ENCODE measurements at places on chromosomes 11 and 22. TPM values are rescaled to one million over a fixed set of nuclear protein-coding genes. Genes with fewer than 3 reads are reported as not detected.

Gene MOGAT2
- 0.22 TPM for total RNA-seq

Gene TUG1
- total RNA-seq: 83.0 TPM

Gene ESAM
- 2.3 TPM for total RNA-seq

Gene OR9Q2
- total RNA-seq: not detected

Gene PRDM10
- 14.6 TPM for total RNA-seq

Gene OR51B4
- not detected for total RNA-seq

Gene MEI1
- total RNA-seq: 28.9 TPM

Gene MRPL23
- total RNA-seq: 89.8 TPM

Gene NFAM1
- 0.18 TPM for total RNA-seq

- no peaks in the 10 kb centered on the region for H3K36me3 ChIP-seq
- no peak for DNase-seq
- no peaks in the 10 kb centered on the region for H3K4me1 ChIP-seq
- peaks cover 10% of the 10 kb centered on the region for H3K27me3 ChIP-seq
Measured at GRCh38 chr11:36532941-36533601, 23.0 kb upstream of the TRAF6 start.

GRCh38 chr11:128323381-128323780 lies 264.0 kb downstream of the ETS1 start:
- no peak overlapping the region for H3K4me3 ChIP-seq
- H3K27me3 ChIP-seq: no peaks in the 10 kb centered on the region
- H3K27ac ChIP-seq: peak overlapping the region; percentile 59
- DNase-seq: no peak

- no peak overlapping the region for H3K4me3 ChIP-seq
- no peaks in the 10 kb centered on the region for H3K4me1 ChIP-seq
- no peak for DNase-seq
- no peaks in the 10 kb centered on the region for H3K36me3 ChIP-seq
Measured at GRCh38 chr11:132559331-132560036, 972.8 kb downstream of the OPCML start.

- no peak for DNase-seq
- no peak overlapping the region for H3K4me3 ChIP-seq
- no peak overlapping the region for H3K27ac ChIP-seq
- peaks cover 18% of the 10 kb centered on the region for H3K27me3 ChIP-seq
- no peaks in the 10 kb centered on the region for H3K36me3 ChIP-seq
Measured at GRCh38 chr22:44605486-44605885, 96.5 kb upstream of the PRR5 start.

DNA sequence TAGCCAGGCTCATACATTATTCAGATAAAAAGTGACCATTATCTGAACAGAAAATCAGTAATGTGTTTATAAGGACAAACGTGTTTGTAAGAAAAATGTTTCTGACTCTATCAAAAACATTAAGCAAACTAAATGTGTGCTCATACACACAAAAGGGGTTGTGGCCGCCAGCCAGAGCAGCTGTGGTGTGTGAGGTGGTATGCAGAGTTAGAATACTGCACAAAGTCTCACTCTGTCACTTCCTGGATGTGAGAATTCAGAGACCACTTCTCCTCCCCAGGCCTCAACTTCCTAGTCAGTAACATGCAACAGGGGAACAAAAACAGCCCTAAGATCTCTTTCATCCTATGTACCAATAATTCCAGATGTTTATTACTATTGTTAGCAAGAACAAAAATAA lies 9.4 kb downstream of the OR5B21 start:
- no peak for DNase-seq
- H3K4me1 ChIP-seq: peaks cover 5% of the 10 kb centered on the region
- no peaks in the 10 kb centered on the region for H3K36me3 ChIP-seq
- no peak overlapping the region for H3K4me3 ChIP-seq
- H3K27ac ChIP-seq: no peak overlapping the region

DNA sequence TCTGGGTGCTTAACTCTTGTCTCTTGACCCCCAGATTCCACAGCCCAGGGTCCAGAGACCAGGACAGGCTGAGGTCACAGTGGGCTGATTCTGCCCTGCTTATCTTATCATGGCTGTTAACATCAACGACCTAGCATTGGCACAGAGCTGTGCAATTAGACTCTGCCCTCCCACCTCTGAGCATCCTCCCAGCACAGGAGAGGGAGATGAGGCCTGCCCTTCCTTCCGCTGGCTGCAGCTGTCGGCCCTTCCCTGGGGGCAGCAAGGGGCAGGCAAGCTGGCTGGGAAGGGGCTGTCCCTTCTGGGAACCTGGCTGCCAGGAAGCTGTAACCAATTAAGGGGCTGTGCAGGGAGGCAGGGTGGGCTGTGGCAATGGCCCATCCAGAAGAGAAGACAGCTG lies 22.5 kb downstream of the LRRC10B start:
- H3K36me3 ChIP-seq: no peaks in the 10 kb centered on the region
- no peak overlapping the region for H3K27ac ChIP-seq

DNA sequence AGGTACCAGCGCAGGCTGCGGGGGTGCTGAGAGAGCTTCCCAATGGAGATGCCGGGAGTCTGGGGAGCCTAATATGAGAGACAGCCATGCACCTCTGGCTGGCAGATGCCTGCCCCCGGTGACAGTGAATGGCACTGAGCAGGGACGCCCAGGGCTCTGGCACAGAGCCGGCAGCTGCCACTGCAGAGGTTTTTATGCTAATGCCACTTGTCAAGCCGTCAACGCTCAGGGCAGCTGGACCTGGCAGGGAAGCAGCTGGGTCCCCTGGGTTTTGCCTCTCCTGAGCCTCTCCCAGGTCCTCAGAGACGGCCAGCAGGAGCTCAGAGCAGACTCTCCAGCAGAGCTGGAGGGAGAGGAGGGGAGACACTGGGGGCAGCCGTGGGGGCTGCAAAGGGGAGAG lies 573.6 kb downstream of the BUD13 start:
- no peak overlapping the region for H3K27ac ChIP-seq
- no peaks in the 10 kb centered on the region for H3K36me3 ChIP-seq
- peaks cover 19% of the 10 kb centered on the region for H3K27me3 ChIP-seq
- no peaks in the 10 kb centered on the region for H3K4me1 ChIP-seq
- H3K4me3 ChIP-seq: no peak overlapping the region

DNA sequence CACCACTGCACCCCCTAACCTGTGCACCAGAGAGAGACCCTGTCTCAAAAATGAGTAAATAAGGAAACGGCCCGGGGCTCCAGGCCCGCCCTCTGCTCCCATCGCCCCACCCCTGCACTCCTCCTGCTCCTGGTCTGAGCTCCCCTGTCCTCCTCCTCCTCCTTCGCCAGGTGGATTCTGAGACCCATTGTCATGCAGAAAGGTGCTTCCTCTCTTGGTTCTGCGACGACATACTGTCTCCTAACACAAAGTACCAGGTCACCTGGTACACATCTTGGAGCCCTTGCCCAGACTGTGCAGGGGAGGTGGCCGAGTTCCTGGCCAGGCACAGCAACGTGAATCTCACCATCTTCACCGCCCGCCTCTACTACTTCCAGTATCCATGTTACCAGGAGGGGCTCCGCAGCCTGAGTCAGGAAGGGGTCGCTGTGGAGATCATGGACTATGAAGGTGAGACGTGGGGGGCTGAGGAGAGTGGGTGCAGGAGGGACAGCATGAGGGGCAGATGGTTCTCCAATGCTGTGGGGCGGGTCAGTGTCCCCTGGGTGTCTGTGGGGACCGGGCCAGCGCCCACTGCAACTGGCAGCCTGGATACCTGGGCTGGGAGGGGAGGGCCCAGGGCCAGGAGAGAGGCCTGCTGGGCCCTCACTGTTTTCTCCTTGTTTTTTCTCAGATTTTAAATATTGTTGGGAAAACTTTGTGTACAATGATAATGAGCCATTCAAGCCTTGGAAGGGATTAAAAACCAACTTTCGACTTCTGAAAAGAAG lies 3.1 kb upstream of the APOBEC3D start:
- peaks cover 62% of the 10 kb centered on the region for H3K4me1 ChIP-seq
- H3K27ac ChIP-seq: peak overlapping the region; percentile 72
- no peaks in the 10 kb centered on the region for H3K27me3 ChIP-seq

DNA sequence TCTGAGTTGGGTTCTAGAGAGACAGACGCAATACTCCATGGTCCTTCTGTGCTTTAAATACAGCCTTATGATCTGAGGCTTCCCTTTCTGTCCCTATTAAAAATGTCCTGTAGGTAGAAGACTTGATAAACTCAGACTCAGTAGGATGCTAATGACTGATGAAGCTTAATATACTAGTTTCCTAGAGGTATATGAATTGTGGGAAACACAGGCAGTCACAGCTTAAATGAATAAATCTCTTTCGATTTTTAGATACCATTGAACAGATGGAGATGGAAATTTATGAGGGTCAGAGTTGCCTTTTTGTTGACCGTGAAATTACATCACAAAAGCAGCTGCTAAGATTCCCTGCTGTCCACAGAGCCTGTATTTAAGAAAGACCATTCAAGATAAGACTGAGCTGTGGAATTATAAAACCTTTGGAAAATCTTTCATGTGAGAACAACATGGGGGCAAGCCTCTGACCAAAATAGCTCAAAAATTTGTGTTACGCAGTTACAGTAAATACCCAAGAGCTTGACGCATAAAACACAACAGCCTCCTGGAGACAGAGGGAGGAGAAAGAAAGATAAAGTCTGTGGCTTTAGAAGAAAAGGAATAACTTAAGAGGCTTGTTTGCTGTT lies 172.3 kb downstream of the AASDHPPT start:
- H3K27ac ChIP-seq: no peak overlapping the region
- DNase-seq: no peak
- no peaks in the 10 kb centered on the region for H3K4me1 ChIP-seq
- H3K4me3 ChIP-seq: no peak overlapping the region
- no peaks in the 10 kb centered on the region for H3K36me3 ChIP-seq

GRCh38 chr22:25654676-25655075 lies 87.3 kb upstream of the MYO18B start:
- H3K4me1 ChIP-seq: peaks cover 82% of the 10 kb centered on the region
- H3K27ac ChIP-seq: peak overlapping the region; percentile 57
- H3K27me3 ChIP-seq: no peaks in the 10 kb centered on the region
- H3K36me3 ChIP-seq: peaks cover 11% of the 10 kb centered on the region

GRCh38 chr22:44632541-44633396 lies 69.2 kb upstream of the PRR5 start:
- no peak for DNase-seq
- no peaks in the 10 kb centered on the region for H3K36me3 ChIP-seq
- H3K27me3 ChIP-seq: peaks cover 10% of the 10 kb centered on the region
- no peak overlapping the region for H3K27ac ChIP-seq
- H3K4me3 ChIP-seq: no peak overlapping the region
- no peaks in the 10 kb centered on the region for H3K4me1 ChIP-seq

DNA sequence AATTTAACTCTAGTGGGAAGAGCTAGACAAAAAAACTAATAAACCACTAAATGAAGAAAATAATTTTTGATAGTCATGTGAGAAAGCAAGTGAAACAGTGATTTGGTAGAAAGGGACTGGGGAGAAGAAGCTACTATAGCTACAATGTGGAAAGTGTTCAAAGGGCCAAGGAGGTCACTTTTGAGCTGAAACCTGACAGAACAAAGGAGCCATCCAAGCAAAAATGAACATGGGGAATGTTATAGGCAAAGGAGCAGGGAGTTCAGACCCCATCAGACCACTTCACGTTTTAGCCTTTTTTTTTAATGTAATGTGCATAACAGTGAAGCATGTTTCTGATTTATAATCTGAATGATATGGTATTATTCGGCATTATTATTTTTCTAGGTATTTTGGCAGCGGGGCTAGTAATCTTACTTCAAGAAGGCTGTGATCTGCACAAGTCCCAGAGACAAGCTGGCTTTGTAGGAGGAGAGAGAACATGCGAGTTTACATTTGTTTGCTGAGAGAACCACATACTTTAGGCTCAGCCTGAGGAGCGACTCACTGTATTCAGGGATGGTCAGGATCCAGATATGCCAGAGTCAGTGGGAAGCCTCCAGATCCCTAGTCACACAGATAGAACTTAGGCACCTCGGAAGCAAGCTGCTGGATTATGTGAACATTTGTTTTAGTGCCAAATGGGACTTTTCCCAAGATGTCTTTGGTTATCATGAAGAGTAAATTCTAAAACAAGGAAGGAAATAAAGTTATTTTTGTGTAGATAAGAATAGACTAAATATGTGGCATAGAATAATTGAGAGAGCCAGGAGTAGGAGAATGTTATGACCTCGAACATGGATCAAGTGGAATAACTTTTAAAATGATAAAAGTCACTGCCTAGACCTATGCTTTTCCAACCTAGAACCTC lies 118.6 kb downstream of the TRIM44 start:
- peaks cover 41% of the 10 kb centered on the region for H3K4me1 ChIP-seq
- no peaks in the 10 kb centered on the region for H3K27me3 ChIP-seq
- H3K36me3 ChIP-seq: peaks cover 31% of the 10 kb centered on the region
- no peak overlapping the region for H3K4me3 ChIP-seq

DNA sequence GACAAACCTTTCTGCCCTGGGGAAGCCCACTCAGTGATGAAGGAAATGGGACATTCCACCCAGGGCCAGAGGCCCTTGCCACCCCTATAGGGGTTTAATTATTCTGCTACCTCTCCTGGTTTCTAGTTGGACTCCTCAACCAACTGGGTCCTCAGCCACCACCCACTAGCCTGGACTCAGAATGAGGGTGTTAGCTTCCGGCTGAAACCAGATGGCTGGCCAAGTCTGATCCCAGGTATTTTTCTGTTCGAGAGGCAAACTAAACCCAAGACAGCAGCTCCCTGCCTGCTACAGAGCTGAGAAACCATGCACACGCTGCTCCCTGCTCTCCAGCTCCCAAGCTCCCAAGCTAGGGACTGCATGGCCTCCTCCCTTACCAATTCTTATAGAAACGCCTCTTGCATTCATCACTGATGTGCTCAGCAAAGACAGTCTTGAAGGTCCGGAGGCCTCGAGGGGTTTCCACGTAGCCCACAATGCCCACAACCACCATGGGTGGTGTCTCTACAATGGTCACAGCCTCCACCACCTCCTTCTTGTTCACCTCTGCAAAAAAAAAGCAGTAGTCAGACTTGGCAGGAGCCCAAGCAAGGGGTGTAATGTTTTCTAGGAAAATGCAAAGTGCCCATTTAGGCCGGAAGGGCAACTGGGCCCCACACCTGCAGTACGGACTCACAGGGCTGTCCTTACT lies 2.2 kb downstream of the RPL3 start:
- DNase-seq: no peak
- peak overlapping the region; percentile 100 for H3K4me3 ChIP-seq
- peaks cover 77% of the 10 kb centered on the region for H3K36me3 ChIP-seq
- no peaks in the 10 kb centered on the region for H3K27me3 ChIP-seq
- peaks cover 48% of the 10 kb centered on the region for H3K4me1 ChIP-seq

DNA sequence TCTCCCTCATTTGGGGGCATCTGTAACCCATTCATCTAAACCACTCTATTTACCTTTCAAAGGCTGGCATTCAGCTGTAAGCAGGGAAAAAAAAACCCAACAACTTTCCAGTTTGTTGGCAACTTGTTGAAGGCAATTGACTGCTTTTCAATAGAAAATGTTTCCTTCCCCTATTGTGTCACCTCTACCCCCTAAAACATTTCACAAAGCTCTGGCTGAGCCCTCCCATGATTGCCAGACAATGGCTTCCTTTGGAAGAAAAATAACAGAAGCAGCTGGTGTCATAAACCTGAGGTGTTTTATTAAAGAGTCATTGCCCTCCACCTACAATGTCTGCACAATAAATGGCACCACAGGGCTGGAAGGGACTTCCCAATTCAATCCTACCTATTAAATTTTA lies 22.1 kb upstream of the PSMA1 start:
- no peak for DNase-seq
- H3K27ac ChIP-seq: no peak overlapping the region
- no peak overlapping the region for H3K4me3 ChIP-seq

- no peaks in the 10 kb centered on the region for H3K27me3 ChIP-seq
- H3K4me3 ChIP-seq: no peak overlapping the region
- H3K27ac ChIP-seq: no peak overlapping the region
- no peaks in the 10 kb centered on the region for H3K4me1 ChIP-seq
- H3K36me3 ChIP-seq: no peaks in the 10 kb centered on the region
- DNase-seq: no peak
Measured at GRCh38 chr11:132336781-132337535, 966.5 kb downstream of the NTM start.
